ENCODE measurements at places on chromosomes 1 and 21.

- DNase-seq, result no peak
These were observed 51.8 kb upstream of the INSL5 start for GRCh38 chr1:66852870-66853269.

DNA sequence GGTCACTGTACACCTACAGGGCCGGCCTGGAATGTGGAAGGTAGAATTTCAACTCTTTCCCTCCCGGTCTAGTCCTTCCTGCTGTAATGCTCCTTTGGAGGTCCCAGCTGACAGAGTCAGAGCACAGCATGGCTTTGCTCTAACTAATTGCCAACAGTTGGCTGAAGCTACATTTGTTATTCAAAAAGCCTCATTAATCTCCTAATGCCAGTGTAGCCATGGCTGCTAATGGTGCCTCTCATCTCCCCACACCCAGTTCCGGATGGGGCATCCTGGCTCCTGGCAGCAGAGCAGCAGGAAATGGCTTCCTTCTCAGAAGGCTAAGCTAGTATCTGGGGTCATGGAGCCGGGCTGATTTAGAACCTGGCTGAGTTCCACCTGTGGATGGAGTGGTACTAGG, 18.7 kb upstream of the CAMK1G start:
- DNase-seq, result peak; percentile 63

DNA sequence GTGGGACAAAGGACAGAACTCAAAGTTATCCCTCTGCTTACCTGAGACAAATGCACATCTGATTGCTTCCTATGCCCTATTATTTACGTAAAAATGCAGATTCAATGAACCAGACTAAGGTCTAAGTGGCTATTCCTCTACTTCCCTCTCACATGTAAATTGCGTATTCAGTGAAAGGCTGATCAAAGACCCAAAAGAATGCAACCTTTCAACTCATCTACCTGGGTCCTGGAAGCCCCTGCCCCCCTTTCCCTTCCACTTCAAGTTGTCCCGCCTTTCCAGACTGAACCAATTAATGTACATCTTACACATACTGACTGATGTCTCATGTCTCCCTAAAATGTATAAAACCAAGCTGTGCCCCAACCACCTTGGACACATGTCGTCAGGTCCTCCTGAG, 14.6 kb downstream of the SSX2IP start:
- no peak for DNase-seq

GRCh38 chr21:28884481-28884880, 108.2 kb downstream of the LTN1 start:
- DNase-seq, result no peak

DNA sequence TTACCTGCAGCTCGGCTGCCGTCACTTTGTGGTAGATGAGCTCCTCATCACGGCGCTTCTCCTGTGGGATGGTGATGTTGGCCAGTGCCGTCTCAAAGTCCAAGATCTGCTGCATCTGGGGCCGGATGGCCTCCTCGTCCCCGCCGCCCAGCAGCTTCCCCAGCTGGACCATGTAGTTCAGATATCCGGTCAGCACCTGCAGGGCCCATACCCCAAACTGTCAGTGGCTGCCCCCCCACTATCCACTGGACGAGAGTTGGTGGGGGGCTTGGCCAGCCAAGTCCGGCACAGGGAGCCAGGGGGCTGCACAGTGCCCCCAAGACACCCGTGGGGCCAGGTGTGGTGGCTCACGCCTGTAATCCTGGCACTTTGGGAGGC, 34.3 kb downstream of the ECE1 start:
- DNase-seq, result no peak

DNA sequence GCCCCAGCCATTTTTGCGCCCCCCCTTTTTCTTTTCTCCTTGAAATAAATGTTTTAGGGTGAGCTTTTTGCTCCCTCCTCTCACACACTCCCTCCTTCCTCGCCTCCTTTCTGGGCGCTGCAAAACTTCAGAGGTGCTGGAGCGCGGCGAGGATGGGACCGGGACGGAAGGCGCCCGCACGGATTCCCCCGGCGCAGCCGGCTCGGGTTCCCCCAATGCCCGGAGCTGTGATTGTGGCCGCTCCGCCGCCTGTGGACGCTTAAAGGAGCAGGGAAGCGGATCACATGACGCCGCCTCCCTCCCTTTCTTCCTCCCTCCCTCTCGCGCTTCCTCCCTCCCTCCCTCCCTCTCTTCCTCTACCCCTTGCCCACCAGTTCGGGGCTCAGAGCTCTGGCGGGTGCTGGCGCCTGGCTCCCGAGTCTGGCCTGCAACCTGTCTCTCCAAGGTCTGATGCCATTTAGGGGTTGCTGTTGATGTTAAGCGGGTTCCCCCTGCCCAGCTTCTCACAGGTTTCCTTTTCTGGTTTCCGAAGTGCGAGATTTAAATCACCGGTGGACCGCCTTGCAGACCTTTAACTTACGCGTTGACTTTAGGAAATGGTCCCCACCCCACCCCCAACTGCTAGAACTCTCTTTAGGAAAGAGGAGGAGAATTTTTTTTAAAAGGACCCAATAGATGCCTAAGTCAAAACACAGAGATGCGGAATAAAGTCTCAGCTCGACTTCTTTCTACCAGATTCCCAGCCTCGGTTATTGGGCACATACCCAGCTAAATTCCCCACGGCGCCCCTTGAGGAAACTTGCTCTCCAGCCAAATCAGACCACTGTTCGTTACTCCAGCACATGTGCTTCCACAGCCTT, at the start of gene WLS:
Gene WLS (minus strand): TSS at position 235 of the 860 bp plus-strand sequence. CDS start 224 bp downstream, at position 11.
- DNase-seq, result peak; percentile 88

- DNase-seq, result no peak
These were observed 10.3 kb downstream of the SH3GLB1 start for GRCh38 chr1:86714561-86715244.
